NCI-H2107 (cell line): ENCODE measurements at places on chromosomes 6 and 20.

- DNase-seq, result no peak
Observed at GRCh38 chr6:95917034-95917433, 98.7 kb upstream of the FUT9 start.

GRCh38 chr6:155171747-155172449 is 91.9 kb upstream of the CLDN20 start:
- DNase-seq, result no peak

- no peak for DNase-seq
Observed at GRCh38 chr20:64167676-64168075, 3.4 kb downstream of the MYT1 start.

GRCh38 chr20:14672066-14672465 is 334.7 kb upstream of the FLRT3 start:
- DNase-seq, result no peak

DNA sequence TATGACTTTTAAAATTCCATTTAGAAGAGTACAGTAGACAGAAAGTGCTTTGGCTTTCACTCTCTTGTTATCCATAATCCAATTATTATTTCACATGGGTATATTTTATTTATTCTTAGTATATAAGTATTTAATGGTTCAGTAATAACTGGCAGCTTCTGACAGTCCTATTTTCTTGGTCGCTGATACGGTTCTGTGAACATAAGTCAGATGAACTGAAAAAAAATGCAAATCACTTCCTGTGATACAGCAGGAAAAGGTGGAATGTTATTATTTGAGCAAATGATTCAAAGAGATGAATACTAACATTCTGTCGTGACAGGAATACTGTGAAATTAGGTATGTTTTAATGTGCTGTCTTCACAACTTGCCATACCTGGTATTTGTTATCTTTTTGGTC is 132.3 kb downstream of the ARHGAP18 start:
- no peak for DNase-seq

- DNase-seq, result no peak
Observed at GRCh38 chr20:6265204-6265904, 142.5 kb upstream of the FERMT1 start.

- DNase-seq, result no peak
Observed at GRCh38 chr6:159122453-159122852, 46.7 kb upstream of the FNDC1 start.

GRCh38 chr6:36695414-36695813 is 2.2 kb upstream of the RAB44 start:
- DNase-seq, result no peak

GRCh38 chr6:156599366-156599765 is 177.8 kb upstream of the ARID1B start:
- DNase-seq, result no peak

DNA sequence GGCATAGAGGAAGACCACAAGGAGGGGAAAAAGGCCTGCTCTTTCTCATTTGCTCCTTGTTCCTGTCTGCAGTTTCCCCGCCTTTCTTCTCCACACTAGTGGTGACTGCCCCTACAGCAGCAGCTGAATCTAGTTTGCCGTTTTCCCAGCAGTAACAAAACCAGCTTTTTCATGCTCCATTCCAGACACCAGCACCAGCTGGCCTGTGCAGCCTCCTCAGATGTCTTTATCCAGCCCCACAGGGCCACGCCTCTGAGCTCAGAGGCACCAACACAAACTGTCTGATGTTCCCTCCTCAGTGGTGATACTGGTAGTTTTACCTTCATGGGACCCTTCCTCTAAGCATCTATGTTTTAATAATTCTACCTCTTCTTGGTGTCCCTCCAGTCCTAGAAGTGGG is 70.4 kb upstream of the SLC24A3 start:
- no peak for DNase-seq

DNA sequence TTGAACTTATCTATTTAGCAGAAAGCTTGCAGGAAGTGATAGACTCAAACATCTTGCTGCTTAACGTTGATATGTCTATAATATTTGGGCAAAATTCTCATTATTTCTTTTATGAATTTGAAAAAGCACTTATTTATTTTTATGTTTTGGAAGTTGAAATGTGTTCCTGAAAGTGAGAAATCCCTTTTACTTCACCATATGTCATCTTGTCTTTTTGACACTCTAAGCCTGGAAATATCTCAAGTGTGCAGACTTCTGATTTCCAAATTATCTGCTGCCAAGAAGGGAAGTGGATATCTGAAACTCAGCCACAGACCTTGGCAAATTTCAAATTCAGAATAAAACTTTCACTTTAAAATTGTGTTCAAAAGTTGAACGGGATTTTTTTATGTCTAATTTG is 368.7 kb upstream of the MANEA start:
- DNase-seq, result no peak

- no peak for DNase-seq
Observed at GRCh38 chr6:84220809-84221409, 6.5 kb downstream of the CEP162 start.

- DNase-seq, result peak; percentile 35
Observed at GRCh38 chr6:134123666-134124208, 71.3 kb upstream of the SLC2A12 start.

- DNase-seq, result no peak
Observed at GRCh38 chr6:159234102-159234553, 64.9 kb downstream of the FNDC1 start.

GRCh38 chr6:39490108-39490507 is 167.6 kb upstream of the KCNK16 start:
- DNase-seq, result no peak

- no peak for DNase-seq
Observed at GRCh38 chr6:55678330-55679224, 99.6 kb upstream of the HMGCLL1 start.

- no peak for DNase-seq
Observed at GRCh38 chr20:20744170-20744725, 31.8 kb upstream of the RALGAPA2 start.

GRCh38 chr6:31971279-31971992 is 502 bp downstream of the DXO start:
- no peak for DNase-seq

GRCh38 chr20:11051136-11051535 is 377.3 kb upstream of the JAG1 start:
- DNase-seq, result no peak

DNA sequence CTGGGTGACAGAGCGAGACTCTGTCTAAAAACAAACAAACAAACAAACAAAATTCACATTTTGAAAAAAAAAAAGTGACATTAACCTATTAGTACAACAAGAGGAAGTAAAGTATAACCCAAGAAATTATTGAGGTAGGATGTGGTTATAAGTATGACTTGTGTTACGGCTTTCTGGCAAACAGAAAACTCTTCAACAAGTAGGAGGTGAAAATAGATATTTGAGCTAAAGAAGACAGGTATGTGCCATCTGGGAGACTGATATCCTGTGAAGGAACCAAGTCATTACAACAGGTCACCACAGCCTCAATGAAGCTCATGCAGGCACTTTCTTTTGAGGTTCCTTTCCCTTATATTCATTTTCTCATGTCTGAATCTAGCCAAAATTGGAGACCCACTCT is 28.8 kb downstream of the TLDC2 start:
- DNase-seq, result no peak

- no peak for DNase-seq
Observed at GRCh38 chr6:30645989-30646388, 944 bp upstream of the C6orf136 start.

GRCh38 chr6:12483712-12484111 is 193.6 kb downstream of the EDN1 start:
- DNase-seq, result no peak

DNA sequence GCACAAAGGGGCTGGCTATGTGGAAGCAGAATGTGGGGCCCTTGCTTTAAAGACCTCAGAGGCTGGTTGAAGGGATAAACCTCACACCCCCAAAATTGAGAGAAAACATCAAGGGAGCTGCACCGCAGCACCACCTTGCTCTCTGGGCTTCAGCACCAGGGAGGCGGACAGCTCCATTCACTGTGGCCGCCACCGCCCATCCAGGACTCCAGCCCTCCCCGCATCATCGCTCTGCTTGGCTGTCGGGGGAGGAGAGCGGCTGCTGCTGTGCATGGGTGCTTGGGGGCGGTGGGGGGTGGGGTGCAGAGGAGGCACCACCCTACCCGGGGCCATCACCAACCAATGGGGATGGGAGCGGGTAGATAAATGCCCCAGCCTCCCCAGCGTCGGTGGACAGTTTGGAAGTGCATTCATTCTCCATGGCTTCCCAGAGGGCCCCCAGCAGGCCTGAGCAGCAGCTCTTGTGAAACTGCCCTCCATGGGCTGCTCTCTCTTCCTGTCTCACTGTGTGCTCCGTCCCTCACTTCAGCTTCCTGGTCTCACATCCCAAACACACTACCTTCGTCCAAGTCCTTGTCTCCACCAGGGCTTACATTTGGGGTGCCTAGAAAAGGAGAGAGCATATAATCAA is 75.7 kb upstream of the BHLHE23 start:
- no peak for DNase-seq

GRCh38 chr6:148883270-148883669 is 136.4 kb downstream of the UST start:
- no peak for DNase-seq

DNA sequence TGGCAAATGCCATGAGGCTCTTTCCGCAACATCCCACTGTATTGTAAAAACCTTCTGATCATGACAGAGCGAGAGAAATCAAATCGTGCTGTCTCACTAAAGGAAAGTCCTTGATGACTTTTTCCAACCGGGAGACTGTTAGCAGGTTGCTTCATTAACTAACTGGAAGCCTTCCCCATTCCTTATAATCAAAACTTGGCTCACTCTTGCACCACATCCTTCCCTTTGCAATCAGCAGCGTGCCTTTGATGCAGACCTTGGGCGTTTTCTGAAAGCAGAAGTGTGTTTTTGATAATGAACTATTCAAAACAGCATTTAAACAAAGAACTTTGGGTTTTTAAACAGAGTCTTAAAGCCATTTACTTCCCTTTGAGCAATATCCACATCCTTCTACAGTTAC is 96.2 kb upstream of the CNR1 start:
- no peak for DNase-seq

- DNase-seq, result no peak
Observed at GRCh38 chr6:119348748-119349360, 707 bp downstream of the MAN1A1 start.

DNA sequence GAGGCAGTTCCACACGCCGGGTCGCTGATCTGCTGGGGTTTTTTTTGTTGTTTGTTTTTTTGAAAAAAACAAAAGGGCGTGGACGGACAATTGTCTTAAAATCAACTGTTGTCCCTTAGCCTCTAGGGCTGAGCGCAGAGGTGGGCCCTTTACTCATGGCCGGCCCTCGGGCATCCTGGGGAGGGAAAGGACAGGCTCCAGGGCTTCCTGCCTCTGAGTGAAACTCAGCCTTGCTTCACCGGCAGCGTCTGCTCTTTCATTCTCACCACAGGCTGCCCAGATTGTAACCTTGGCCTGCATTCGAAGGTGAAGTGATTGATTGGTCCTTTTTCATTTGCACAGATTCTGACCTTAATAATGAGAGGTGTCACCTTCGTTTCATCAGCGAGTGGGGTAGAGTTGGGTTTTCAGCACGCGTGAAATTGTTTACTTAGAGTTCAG is 797 bp downstream of the SMIM13 start:
- DNase-seq, result no peak

DNA sequence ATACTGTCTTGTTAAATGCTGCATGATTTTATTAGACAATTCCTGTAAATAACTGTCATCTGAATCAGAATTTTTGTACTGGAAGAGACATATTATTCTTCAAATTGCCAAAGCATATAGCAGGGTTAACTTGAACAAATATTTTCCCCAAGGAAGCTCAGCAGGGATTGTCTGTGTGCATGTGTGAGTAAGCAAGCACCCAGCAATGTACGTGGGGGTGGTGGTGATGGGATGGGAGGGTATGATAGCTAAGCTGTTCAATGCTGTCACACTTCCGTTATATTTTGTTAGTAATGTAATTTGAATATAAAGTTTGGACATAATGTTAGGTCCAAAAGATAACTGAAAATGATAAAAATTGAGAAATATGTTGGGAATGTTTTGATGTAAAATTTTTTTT is 118.1 kb downstream of the MYB start:
- no peak for DNase-seq

DNA sequence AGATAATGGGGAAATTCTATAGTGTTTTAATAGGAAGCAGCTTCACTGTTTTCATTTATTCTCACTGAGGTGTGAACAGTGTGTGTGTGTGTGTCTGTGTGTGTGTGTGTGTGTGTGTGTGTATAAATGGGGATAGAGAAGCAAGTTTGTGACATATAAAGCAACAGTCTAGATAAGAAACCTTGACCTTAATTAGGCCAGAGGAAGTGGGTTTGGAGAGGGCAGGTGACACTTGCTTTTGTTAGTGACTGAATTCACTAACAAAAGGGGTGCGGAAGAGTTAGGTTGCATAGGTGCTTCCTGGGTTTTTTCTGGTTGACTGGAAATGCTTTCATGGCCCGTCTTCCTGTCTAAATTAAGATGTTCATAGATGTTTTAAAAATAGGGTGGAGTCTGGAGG is 515.7 kb upstream of the FLRT3 start:
- DNase-seq, result no peak

GRCh38 chr20:61298661-61299060 is 46.6 kb downstream of the CDH4 start:
- no peak for DNase-seq

- DNase-seq, result no peak
Observed at GRCh38 chr6:36023996-36024795, at the start of gene SLC26A8. Gene SLC26A8 (minus strand): TSS chr6:36024641. CDS start chr6:36019707, 4,934 bp downstream.

DNA sequence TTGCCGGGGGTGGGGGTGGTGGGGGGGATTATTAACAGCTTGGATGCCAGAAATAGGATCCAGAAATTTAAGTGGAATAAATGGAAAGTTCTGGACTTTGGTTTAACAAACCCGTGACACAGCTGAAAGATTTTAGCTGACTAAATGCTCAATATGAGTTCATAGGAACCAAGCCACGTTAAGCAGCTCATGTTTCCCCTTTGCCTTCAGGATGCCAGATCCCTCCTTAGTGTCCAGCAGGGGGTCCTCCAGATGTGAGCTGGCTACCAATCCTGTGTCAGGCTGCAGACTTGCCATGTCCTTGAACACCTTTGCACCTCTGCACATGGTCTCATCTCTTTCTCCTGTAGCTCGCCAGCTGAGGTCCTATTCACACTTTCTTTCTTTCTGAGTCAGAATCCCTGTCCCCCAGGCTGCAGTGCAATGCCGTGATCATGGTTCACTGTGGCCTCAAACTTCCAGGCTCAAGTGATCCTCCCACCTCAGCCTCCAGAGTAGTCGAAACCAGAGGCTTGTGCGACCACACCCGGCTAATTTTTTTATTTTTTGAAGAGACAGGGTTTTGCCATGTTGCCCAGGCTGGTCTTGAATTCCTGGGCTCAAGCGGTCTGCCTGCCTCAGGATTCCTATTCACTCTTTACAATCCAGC is 133.3 kb upstream of the ARMC2 start:
- no peak for DNase-seq

DNA sequence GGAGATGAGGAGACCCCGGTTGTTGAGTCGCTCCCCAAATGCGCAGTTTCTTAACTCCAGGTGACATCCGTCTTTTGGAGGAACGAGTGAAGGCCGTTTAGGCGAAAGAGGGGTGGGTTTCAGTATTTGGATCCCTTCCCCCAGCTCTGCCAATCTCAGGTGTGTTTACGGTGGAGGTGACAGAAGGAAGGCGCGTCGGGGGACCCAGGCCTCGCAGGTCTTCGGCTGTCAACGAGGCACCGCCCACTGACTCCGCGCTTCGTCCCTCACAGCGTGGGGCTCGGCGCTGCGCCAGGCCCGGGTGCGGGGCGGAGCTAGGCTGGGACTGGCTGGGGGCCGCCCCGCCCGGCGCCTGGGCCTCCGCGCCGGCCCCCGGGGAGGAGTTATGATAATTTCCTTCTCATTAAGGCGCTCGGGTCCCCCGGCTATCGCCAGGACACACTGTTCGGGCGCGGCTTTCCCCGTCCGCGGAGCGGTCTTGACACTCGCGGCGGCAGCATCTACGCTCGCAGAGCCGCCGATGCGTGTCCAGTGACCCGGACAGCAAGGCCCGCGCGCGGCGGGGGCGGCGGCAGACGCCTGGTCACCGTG is at the start of gene TFAP2C:
Gene TFAP2C (plus strand): TSS at position 434 of the 591 bp plus-strand sequence. CDS start 239 bp downstream, outside the sequence.
- no peak for DNase-seq
